CD4-positive, alpha-beta T cell treated with Interleukin-2 at 100 ng/mL for 4 hours (primary cell): ENCODE measurements at places on chromosomes 7 and 10.

DNA sequence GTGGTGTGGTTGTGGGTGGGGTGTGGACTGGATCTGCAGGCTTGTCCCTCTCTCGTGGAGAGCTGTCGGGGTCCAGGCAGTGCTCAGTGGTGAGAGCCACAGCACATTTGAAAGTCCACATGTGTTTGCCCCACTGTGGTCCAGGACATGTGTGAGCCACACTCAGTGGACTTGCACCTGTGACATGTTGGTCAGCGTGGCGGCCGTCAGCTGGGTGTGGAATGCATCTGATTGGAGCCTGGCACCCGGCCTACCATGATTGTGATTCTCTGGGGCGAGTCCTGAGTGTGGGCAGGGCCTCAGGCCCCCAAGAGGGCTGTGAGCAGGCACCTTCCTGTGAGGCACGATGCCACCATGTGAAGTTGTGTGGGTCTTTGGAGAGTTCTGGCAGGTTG lies 77.9 kb downstream of the DNAJB6 start:
- no peak for DNase-seq

DNA sequence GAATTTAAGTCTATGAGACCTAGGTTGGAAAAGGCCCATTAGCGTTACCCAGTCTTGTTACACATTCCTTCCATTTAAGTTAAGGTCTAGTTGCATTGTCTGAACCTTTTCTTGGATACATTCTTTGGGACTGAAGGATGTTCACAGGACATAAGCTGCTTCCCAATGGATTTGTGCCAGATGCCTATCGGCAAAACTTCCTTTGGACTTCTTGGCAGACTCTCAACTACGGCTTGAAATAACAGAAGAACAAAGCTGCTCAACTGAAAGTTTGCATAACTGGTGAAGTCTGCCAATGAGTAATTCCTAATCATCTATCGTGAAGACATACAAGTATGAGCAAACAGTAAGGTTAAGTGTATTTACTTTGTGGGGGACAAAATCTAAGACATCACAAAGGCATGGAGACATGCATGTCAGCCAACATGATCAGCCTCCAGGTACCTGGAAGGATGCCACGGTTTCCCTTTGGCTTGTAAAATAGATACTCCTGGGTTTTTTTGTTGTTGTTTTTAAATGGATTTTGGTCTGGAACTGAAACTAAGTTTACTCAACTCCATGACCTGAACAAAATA lies 35.4 kb downstream of the MALSU1 start:
- DNase-seq = no peak

DNA sequence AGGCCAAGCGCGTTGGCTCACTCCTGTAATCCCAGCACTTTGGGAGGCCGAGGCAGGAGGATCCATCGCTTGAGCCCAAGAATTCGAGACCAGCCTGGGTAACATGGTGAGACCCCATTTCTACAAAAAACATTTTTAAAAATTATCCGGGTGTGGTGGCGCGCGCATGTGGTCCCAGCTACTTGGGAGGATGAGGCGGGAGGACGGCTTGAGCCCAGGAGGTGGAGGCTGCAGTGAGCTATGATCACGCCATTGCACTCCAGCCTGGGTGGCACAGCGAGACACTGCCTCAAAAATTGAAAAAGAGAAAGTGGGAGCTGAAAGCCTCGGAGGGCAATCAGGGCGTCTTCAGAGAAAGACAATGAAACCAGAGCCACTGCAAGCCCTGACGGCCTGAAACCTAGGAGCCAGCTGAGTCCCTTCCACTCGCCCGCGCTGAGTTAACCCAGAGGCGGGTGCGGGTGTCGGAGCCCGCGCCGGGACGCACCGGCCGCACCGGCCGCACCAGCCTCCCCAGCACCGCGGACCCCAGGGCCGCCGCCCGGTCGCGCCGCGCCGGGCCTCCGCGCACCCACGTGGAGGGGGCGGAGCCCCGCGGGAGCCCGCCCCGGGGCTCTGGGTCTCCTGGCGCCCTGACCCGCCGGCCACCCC lies 22.4 kb downstream of the ZFAND2A start:
- DNase-seq = peak; percentile 6

DNA sequence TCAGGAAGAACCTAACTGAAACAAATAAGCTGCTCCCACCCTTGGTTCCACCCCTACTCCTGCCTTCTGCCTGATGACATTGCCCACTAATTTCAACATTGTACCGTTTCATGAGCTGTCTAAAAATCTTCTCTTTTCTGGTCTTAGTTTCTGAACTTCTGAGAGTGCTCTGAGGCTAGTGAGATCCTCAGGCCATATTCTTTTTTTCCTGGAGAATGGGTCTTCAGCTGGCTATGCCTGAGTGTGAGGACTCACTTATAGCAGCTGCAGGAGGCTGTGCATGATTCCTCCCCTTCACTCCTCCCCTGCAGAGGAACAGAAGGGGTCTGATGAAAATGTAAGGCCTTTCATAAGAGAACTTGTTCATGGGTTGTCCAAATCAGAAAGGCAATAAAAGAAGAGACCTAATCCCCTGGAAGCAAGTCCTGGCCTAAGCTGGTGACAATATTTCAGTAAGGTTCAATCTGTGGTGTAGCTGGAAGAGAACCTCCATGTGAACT lies 11.1 kb downstream of the HOXA4 start:
- DNase-seq = no peak

- no peak for DNase-seq
These were observed 33.2 kb upstream of the PPP1R9A start for GRCh38 chr7:94874036-94874785.

DNA sequence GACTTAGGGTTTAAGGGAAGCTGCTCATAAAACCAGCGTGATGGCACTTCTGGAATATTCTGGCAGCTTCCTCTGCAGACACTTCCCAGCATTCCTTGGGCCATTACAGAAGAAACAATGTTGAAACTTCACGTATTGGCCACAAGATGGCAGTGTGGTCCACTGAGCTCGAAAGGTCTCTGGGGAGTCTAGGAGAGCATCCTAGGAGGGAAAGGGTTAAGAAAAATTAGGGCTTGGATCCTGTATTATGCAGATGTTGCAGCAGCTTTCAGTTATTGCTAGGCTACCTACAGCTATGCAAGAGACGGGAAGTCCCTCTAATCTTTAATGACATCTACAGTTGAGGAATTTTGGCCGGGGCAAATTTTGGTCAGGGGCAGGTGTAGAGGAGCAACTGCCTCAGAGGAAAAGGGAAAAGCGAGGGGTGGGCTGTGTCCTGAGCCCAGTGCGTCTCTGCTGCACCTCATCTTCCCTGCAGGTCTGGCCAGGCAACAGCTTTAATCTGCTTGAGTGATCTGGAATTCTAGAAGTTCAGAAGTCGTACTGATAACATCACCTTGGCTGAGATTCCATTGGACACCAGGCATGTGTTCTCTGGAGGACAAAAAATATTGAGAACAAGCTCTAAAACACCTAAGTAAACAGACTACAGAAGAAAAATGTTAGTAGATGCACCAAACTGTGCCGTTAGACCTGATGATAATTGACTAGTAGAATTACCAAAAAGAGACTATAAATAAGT lies 220.8 kb upstream of the PRSS58 start:
- DNase-seq = peak; percentile 44

GRCh38 chr10:10515479-10516204 lies 502.0 kb upstream of the CELF2 start:
- no peak for DNase-seq

DNA sequence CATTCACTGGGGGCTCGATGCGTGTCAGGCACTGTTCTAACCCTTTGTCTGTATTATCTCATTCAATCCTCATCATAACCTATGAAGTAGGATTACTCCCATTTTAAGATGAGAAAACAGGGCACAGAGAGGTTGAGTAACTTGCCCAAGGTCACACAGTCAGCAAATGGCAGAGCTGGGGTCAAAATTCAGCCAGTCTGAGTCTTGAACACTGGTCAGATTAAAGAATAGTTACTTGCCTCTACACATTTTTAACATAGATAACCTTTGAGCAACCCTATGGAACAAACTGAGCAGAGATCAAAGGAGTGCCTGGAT lies 27.2 kb downstream of the INSIG1 start:
- no peak for DNase-seq

- DNase-seq = no peak
These were observed 150.3 kb upstream of the HABP2 start for GRCh38 chr10:113402602-113403001.
